ENCODE measurements at places on chromosomes 1 and 21.
A peak's percentile ranks its signal among the peaks of the same experiment; 100 is the strongest.

DNA sequence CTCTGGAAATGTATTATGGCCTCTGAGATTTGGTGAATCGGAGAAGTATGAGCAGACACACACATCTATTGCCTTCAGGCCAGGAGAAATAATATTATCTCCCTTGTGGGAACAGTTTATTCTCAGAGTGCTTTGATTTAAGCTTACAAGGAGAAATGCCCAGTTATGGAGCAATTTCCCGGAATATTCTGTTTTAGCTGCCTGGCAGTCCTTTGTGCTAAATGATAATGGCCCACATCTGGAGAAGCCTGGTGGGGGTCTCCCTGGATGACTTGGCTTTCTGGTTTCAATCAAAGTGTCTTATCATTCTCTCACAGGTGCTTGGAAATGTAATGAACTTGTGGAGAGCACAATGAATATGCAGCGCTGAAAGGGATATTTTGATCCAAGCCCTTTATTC is 389.6 kb upstream of the USP24 start:
- DNase-seq, result no peak

- DNase-seq, result no peak
Observed at GRCh38 chr21:42028766-42029425, 18.7 kb upstream of the ZBTB21 start.

- no peak for DNase-seq
Observed at GRCh38 chr1:205963352-205964155, 20.3 kb upstream of the SLC26A9 start.

DNA sequence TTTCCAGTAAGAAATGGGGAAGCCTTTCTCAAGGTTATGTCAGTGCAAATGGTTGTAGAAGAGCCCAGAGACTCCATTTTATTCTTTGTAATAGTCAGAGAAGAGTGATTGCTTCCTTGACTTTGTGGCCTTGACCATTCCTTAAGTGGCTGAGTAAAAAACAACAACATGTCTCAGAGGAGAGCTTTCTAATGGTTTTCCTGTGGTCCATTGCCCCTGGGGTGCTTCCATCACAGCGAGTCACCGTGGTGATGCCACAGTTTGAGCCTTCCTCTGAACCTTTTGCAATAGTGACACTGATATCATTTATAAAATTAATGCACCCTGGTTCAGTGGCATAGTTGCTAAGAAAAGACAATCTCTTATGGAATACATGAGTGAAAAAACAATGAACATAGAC is 38.6 kb downstream of the PAPPA2 start:
- DNase-seq, result no peak

GRCh38 chr21:39173716-39174680 is 9.3 kb downstream of the PSMG1 start:
- DNase-seq, result no peak

- DNase-seq, result no peak
Observed at GRCh38 chr1:163094589-163094988, 25.4 kb downstream of the RGS4 start.

DNA sequence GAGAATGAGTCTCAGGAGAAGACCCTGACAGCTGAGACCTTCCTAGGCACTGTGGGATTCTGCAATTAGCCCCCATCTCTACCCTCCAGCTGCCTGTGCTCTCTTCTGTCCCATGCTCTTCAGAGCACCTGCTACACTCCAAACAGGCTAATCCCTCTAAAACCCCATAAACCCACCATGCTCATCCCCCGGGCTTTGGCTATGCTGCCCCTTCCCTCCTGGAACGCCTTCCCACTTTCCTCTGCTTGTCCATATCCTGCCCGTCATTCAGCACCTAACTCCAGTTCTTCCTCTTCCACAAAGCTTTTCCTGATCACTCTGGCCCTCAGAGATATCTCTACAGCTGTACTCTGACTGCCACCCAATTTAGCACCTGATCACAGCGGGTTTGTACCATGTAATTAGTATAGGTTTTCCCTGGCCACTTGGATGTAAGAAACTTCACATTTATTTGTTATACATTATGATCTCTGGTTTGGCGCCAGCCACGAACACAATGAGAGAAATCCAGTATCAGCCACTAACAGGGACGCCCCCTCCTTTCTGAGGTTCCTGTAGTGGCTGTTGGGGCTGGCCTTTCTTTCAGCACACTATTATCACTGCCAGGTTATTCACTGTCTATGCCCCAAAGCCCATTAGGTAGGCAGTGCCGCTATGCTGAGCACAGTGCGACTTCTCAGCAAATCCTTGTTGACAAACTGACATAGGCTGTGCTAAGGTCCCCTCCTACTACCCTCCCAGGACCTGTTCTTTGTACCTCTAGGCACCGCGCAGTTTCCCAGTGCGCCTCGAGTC is 45.1 kb downstream of the CDC7 start:
- DNase-seq, result no peak

- DNase-seq, result no peak
Observed at GRCh38 chr1:43991476-43992231, at the start of gene CCDC24. Gene CCDC24, plus strand, starts transcription at chr1:43991599. Its CDS starts 280 bp downstream, at chr1:43991879.

DNA sequence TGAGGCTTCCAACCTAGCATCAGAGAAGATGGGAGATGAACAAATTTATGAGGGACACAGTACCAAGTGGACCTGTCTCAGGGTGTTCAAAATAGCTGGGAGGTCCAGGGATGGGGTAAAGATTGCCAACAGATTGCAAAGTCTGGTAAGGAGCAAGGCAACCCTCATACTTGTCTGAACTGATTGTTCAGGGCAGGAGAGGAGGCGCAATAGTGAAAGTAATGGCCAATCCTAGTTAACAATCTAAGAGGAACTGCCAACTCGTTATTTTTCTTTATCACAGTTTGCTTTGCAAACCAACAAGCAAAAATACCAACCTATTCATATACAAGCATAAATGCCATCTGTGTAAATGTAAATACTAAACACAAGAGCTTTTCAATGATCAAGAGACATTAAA is 78.4 kb upstream of the S1PR1 start:
- DNase-seq, result no peak

DNA sequence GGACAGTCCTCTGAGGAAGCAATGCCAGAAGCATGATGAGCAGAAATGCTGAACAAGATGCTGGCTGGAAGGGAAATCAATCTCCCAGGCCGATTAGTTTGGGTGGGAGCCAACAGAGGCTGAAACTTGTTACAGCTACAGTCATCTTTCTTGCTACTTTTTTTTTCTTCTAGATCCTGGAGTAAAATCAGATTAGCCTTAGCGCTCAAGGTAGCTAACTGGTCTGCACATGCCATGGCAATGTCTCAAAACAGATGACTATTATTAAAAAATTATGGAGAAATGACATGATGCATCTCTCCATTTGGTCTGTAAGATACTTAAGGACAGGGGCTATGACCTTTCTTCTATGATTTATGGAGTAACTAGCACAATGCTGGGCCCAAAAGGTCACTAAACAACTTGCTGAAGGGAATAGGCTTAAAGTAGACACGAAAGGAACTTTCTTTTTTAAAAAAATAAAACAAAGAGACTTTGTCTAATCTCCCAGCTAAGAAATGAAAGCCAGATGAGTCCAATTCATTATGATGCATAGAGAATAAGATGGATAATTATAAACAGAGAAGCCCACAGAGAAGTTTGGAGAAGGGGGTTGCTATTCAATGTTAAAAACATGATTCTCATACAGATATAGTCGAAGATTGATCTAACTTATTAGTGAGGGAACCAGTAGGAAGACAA is 42.5 kb downstream of the UTP25 start:
- no peak for DNase-seq

- no peak for DNase-seq
Observed at GRCh38 chr1:104987210-104987609, 1237.5 kb downstream of the AMY1C start.

- DNase-seq, result no peak
Observed at GRCh38 chr1:47870480-47870879, 126.7 kb downstream of the TRABD2B start.

- DNase-seq, result no peak
Observed at GRCh38 chr1:23171181-23171755, 2.6 kb upstream of the LUZP1 start.

- no peak for DNase-seq
Observed at GRCh38 chr1:6099787-6100765, 54.4 kb downstream of the KCNAB2 start.

DNA sequence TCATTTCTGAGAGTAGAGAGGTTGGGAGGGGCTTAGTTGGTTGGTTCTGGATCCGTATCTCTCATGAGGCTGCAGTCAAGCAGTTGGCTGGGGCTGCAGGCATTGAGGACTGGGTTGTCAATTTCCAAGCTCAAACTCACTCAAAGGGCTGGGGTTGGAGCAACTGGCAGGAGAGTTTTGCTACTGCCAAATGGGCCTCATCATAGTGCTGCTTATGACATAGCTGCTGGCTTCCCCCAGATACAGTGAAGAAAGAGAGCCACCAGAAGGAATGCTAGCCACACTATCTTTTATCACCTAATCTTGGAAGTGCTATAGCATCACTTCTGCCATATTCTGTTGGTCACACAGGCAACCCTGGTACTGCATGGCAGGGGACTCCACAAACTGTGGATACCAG is 363.5 kb upstream of the USP24 start:
- no peak for DNase-seq

- no peak for DNase-seq
Observed at GRCh38 chr1:112239683-112240330, 156.2 kb upstream of the CTTNBP2NL start.

DNA sequence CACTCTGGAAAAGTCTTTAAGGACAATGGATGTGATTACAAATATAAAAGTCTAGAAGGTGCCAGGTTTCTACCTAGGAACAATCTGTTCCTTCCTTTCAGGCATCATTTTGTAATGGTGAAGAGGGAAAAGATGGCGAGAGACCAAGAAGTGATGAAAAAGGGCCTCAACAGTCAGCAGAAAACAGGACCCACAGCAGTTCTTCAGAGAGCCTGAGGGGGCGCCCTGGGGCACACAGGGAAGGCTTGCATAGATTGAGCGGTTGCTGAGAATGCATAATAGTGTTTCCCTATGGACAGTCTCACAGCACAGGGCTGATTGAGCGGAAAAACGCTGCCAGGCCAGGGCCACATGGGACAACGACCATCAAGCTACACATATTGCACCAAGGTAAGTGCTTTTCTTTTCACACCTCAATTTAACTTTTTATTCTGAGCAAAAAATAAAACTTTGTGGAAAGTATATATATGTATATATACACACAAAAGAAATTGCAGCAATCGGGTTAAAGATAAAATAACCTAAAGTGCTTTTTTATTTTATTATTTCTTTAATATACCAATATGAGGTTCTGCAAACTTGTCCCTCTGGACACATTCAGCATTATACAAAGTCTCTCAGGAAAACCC is 3.1 kb upstream of the YRDC start:
- DNase-seq, result peak; percentile 27

DNA sequence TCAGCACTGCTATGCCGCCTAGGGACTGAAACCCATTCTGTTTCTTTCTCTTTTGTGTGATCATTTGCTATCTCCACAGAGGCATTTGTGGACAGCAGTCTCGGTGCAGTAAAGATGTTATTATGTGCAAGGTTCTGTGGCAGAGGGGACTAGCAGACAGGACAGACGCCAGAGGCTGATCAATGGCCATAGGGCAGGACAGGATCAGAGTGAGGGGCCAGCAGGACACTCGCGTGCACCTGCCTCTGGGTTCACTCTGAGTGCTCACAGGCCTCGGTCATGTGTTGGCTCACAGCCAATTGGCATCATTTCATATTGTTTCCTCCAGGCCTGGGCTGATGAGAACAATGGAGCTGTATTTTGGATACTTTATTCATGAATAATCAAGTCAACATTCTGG is 212.6 kb downstream of the TGFB2 start:
- DNase-seq, result no peak

- no peak for DNase-seq
Observed at GRCh38 chr1:174743654-174744561, 255.8 kb upstream of the CACYBP start.

DNA sequence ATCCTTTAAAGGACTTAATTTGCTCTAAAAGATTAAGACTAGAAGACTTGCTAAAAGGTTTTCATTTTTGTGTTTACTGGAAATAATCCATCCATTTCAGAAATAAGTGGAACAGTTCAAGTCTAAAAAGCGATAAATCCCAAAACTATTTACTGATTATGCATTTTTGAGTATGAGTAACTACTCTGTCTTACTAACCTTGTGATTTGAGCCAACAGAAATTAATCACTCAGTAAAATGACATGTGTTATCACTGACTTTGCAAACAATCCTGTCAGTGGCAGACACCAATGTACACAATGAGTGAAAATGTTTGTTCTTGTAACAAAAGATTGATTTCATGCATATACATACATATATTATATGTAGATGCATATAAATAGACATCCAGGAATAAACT is 218.0 kb downstream of the DENND1B start:
- DNase-seq, result no peak

DNA sequence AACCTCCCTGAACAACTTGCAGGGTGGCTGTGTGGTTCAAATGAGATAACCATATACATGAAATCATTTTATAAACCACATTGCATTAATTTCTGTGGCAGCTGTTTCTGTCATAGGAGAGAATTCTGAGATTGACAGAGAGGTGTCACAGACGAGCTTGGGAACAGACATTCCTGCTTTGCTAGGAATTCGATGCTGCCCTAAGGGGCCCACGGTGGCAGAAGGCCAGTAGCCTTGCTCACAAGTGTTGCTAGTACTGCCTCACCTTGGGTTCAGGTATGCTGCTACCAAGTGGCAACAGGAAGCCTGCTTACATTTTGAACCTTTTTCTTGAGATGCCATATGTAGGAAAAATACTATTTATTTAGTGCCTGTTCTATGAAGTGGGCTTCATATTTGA is 13.4 kb downstream of the KCNA10 start:
- no peak for DNase-seq

- no peak for DNase-seq
Observed at GRCh38 chr1:2148691-2149090, 45.9 kb downstream of the FAAP20 start.

- DNase-seq, result no peak
Observed at GRCh38 chr21:37565530-37566223, 199.1 kb downstream of the DYRK1A start.

DNA sequence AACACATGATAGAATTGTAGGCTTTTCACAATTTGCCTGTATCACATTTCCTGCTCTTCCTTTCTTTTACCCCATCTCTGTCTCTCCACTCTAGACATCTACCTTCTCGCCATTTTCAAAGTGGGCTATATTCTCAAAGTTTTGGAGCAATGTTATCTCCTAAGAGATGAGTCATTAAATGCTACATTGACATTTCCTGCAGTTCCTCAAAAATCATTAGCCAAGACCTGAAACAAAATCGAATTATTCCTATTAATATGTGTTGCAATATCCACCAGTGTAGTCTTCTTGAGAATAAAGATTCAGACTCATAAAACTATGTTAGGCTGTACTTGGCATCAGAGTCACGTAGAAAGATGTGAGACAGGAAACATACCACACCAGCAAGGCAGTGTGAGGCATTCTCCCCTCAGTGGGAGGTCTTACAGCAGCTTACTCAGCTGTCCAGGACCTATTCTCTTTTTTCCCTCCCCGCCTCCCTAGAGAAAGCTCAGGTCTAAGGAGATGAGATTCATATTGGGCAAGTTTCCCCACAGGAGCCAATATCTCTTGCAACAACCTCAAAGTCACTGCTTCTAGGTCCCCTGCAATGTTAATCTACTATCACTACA is 38.8 kb downstream of the FRRS1 start:
- DNase-seq, result no peak

GRCh38 chr21:40547906-40548513 is 298.9 kb downstream of the DSCAM start:
- DNase-seq, result peak; percentile 71

- DNase-seq, result no peak
Observed at GRCh38 chr21:42777757-42778344, 101.5 kb downstream of the WDR4 start.

- DNase-seq, result no peak
Observed at GRCh38 chr1:158445376-158445775, 16.3 kb upstream of the OR10K1 start.

GRCh38 chr21:45598666-45599065 is 44.9 kb upstream of the PCBP3 start:
- no peak for DNase-seq

All from NCI-H187 treated with DMSO at 0.1 percent for 48 hours (cell line).